ENCODE measurements at places on chromosomes 4 and X.

GRCh38 chr4:118736900-118737299 lies 51.7 kb downstream of the METTL14 start:
- no peak for DNase-seq

- no peak for DNase-seq
These were observed 10.5 kb downstream of the KLF3 start for GRCh38 chr4:38674258-38675144.

GRCh38 chr4:86529436-86529835 lies 64.7 kb upstream of the PTPN13 start:
- DNase-seq: no peak

DNA sequence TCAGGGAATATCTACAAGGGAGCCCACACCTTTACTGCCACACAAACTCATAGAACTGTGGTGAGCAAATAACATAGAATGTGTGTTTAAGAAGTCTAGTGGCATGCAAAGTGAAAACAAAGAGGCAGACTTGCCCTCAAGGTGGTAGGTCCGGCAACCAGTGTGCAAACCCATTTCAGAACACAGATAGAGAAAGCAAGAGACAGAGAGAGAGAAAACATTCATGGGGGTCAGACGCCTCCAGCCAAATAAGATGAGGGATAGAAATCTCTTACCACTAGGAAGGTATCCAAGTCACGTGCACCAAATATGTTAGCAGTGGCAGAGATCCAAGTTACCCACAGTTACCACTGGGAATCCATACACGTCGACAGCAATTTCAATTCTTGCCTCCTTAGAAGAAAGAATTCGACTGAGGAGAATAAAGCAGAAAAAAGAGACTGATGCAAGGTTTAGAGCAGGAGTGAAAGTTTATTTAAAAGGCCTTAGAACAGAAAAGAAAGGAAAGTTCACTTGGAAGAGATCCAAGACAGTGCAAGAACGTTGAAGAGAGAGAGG lies 252.8 kb downstream of the NAP1L3 start:
- no peak for DNase-seq

- no peak for DNase-seq
These were observed 3.9 kb downstream of the SH3TC1 start for GRCh38 chr4:8203052-8203401.

- DNase-seq: no peak
These were observed 15.7 kb upstream of the WFS1 start for GRCh38 chr4:6253961-6254360.

- no peak for DNase-seq
These were observed 34.0 kb downstream of the HSD17B11 start for GRCh38 chr4:87356832-87357526.

DNA sequence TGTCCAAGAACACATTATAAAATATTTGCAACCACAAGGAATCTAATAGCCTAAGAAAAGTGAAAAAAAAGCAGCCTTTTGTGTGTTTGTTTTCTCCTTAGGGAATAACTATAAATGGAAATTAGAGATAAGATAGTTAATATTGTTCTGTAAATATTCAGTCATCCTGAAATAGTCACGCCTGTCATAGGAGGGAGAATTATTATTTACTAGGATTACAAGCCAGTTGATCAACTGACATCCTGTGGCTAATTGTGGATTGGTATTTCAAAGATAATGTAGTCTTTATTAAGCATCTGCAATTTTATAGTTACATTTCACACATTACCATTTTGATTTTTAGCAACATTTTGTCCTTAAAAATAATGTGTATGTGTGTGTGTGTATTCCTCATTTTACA lies 118.6 kb downstream of the CCSER1 start:
- no peak for DNase-seq

- DNase-seq: no peak
These were observed 2.1 kb upstream of the ARSJ start for GRCh38 chr4:113981591-113981990.

DNA sequence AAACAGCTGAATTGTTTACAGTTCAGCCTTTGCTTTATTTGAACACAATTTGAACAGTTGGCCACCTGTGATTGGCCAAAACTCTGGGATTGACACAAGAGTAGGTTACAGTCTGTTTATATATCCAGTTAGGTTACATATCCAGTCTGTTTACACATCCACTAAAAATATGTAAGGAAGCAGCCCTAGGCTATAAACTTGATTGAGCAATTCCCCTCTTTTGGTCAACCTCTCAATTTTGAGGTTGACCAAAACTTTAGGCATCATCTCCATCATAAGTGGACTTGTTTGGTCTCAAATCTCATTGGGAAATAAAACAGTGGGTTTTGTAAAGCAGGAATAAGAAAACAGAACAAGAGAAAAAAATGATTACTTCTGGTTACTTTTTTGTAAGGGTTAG lies 190.8 kb downstream of the SPATA18 start:
- no peak for DNase-seq

DNA sequence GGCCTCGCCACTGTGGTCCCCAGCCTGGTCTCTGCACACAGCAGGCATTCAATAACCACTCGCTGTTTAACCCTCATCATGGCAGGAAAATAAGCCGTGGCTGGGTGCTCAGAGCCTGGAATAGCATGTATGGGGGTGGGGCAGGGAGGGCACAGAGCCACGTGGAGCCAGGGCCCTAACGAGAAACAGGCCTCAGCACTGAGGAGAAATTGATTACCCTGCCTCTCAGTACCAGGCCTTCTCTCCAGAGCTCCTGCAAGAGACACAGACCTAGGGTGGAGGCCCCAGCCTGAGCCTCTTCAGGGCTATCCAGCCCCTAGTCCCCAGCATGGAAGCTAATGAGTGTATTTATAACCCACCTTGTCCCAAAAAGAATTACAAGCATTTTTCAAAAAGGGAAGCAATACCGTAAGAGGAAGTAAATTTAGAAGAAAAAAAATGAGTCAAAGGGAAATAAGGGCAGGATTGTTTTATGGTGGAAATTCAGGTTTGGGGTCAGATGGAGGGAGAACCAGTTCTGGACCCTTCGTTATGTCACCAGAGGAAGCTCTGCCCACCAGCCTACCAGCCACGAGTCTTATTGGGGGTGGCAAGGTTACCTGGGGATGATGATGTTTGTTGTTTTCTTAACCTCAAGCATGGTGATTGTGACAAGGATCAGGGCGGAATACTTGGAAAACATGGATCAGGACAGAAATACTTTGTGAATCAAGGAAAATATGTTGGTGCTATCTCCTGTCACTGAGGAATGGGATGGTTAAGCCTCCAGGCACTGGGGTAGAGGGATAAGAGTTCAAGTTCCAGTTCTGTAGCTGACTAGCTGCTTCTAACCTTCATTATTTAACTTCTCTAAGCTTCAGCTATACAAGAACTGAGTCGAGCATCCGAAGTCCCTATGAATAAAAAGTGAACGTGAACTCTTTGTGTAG lies 101.9 kb upstream of the RBPJ start:
- no peak for DNase-seq

DNA sequence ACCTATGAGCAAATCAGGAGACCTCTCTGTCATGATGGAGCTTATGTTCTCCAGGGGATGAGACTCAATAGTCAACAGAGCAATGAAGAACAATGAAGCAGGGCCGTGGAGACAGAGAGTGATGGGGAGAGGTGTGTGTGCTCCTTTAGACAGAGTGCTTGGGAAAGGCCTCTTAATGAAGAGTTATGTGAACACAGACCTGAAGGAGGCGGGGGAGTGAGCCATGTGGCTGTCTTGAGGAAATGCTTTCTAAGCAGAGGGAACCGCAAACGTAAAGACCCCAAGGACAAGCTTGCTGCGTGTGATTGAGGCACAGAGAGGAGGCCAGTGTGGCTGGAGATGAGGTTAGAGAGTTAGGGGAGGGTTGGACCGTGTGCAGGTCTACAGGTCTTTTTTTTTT lies 53.1 kb downstream of the CHRNA9 start:
- no peak for DNase-seq

- no peak for DNase-seq
These were observed 620.6 kb downstream of the RAPGEF2 start for GRCh38 chr4:159723341-159724048.

DNA sequence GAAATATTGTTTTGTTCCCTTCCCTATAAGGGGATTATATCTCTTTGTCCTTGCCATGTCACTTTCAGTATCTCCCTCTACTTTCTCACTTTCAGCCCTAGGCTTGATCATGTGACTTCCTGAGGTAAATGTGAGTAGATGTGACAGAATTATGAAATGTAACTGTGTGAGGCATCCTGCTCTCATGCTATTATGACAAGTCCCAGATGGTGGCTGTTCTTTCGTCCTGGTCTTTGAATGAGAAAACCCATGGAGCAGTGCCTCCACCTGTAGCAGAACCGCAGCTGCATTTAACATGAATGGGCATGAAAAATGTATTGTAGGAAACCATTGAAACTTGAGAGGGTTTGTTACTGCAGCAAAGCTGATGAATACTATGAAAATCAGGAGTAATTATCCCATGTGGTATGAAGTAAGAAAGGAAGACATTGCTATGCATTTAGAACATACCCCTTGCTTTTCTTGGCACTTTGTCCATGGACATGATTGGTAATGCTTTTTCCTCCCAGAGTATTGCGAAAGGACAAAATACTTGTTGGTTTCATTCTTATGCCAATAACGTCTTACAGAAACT lies 202.2 kb upstream of the GPRIN3 start:
- DNase-seq: no peak

DNA sequence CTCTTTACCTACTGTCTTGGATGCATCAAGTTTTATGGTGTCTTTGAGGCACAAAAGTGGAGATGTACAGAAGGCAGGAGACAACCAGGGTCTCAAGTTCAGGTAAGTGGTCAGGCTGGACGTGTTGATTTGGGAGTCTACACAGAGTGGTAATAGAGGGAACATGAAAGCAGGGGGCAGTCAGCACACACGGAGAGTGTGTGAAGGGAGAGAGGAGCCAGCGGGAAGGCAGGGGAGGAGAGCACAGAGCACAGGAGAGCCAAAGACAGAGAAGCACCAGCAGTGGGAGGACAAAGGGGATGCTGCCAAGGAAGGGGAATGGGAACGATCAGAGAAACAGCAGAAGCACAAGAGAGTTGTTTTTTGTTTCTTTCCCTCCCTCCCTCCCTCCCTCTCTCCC lies 32.9 kb downstream of the TMEM150C start:
- no peak for DNase-seq
